Activated CD4-positive, alpha-beta T cell treated with anti-CD3 and anti-CD28 coated beads, Interleukin-2, amount 50 U/mL, for 4 hours (primary cell): ENCODE measurements at places on chromosomes 6 and 20.

- DNase-seq = no peak
These were observed 46.3 kb downstream of the HIVEP1 start for GRCh38 chr6:12058172-12058961.

DNA sequence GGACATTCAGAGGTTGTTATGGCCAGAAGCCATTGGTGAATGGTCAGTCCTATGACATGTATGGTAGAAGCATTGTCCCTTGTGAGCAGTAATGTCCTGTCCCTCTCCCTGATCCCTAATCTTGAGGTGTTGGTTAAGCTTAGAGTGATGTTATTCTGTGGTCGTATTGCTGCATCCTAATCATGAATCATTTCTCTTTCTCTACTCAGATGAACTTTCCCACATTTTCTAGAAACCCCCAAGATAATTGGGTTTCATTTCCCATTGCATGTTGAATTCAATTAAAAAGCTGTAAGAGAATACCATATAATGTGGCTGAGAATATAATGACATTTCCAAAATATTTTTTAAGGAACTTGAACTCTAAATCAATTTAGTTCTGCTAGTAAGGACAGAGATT is 175.1 kb downstream of the PLCB4 start:
- no peak for DNase-seq

DNA sequence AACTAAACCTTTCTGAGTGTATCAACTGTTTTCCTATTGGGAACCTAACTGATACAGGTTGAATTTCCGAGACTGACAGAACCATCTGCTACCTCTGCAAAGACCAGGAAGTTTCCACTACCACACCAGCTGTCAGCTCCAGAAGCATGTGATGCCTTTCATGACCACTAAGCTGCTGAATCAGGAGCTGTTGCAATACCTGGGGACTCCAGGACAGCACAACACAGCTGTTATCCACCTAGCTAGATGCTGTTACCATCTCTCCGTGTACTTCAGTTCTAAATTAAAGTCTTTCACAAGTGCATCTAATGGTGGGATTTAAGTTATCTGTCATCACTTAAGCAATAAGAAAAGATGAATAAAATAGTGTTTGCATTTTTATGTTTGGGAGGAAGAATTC is 158.2 kb upstream of the IMPG1 start:
- no peak for DNase-seq

DNA sequence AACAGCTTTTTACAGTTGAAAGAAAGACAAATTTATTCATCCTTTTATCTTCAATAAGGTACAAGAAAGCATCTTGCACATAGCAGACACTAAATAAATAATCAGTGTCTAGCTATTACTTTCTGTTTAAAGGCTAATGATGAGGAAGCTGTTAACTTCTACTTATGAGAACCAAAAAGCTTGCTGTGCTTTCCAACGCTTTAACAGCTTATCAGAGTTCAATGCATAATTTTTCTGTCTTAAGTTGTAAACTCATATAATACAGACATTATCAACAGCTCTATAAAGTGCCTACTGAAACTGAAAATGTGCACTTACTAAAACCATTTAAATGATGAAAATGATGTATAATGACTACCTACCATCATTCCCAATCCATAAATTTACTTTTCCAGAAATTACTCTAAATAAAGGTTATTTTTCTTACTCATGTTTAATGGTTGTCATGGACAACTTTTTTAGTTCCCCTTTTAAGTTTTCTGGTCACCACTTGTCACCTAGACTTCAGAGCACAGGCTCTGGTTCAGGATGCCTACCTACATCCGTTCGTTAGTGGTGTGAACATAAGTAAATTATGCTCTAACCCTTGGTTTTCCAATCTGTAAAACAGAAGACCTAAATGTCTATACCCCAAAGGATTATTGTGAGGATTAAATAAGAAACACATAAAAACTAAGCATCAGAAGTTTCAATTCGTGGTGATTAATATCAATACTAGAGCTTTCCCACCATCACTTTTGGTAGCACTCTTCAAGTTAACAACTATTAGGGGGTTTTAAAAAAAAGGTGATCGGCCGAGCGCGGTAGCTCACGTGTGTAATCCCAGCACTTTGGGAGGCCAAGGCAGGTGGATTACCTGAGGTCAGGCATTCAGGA is 8.0 kb downstream of the PNISR start:
- DNase-seq = no peak

GRCh38 chr20:62952373-62952967 is at the start of gene SLC17A9:
SLC17A9 (plus strand) TSS chr20:62952709; CDS start chr20:62952831, 122 bp downstream.
- no peak for DNase-seq
